ENCODE measurements at places on chromosomes 5 and 9. TPM values are rescaled to one million over a fixed set of nuclear protein-coding genes. Genes with fewer than 3 reads are reported as not detected.
A peak's percentile ranks its signal among the peaks of the same experiment; 100 is the strongest.

- H3K4me3 ChIP-seq, result no peak overlapping the region
- no peaks in the 10 kb centered on the region for H3K4me1 ChIP-seq
- DNase-seq, result no peak
- no peaks in the 10 kb centered on the region for H3K36me3 ChIP-seq
- H3K27me3 ChIP-seq, result no peaks in the 10 kb centered on the region
These were observed 377.5 kb downstream of the MED10 start for GRCh38 chr5:6000867-6001266.

DNA sequence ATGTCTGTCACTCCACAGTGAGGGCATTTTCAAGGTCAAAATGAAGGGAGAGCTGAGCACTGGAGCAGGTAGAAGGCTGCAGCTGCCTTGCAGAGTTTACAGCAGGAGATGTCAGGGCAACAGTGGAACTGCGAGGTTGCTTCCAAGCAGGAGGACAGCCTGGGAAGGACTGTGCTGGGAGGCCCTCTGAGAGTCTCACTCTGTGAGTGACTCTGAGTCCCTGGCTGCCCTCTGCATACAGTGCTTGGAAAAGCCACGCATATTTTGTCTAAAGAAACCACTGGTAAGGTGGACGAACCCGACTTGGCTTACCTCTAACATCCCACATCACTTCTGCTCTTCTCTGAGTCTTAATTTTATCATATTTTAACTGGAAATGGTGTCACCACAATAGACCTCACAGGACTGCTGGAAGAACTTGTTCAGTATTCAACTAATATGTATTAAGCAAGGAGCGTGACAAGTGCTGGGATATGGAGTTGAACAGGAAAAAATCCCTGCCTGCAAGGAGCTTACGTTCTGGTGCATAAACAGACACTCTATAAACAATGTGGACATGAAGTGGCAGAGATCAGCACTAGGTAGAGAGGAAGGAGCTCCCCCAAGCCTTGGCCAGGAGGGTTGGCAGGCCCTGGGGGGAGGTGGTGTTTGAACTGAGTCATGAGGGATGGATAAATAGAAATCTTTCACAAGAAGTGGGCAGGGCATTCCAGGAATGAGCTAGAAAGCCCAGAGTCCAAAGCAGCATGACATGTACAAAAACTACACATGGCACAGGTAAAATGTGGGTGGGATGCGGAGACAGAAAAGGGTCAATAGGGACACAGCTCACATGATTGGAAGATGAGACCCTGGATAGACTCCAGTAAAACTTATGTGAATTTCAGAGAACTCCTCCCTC lies 64.0 kb upstream of the FOXE1 start:
- DNase-seq, result no peak
- H3K27me3 ChIP-seq, result peaks cover 13% of the 10 kb centered on the region
- no peaks in the 10 kb centered on the region for H3K36me3 ChIP-seq
- H3K27ac ChIP-seq, result no peak overlapping the region

- H3K27me3 ChIP-seq, result no peaks in the 10 kb centered on the region
- H3K27ac ChIP-seq, result peak overlapping the region; percentile 85
These were observed 68.8 kb downstream of the ZNF608 start for GRCh38 chr5:124677374-124678351.

DNA sequence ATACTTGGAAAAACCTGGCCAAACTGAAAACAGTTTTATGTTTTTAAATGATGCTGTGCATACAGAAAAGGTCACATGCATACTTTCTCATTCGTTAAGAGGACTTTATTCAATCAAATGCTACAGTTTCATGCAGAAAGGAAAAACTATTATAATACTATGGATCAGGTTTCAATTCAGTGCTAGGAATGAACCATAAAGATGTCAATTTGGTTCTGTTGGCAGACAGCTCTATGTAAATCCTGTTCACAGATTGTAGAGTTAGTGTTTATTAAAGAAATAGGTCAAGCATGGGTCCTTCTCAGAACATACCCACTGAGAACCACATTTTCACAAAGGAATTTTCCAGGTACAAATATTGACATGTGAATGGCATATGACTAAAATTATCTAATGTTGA lies 57.1 kb downstream of the RETREG1 start:
- H3K27ac ChIP-seq, result no peak overlapping the region
- no peaks in the 10 kb centered on the region for H3K27me3 ChIP-seq

- no peaks in the 10 kb centered on the region for H3K36me3 ChIP-seq
- no peak for DNase-seq
- H3K27me3 ChIP-seq, result no peaks in the 10 kb centered on the region
These were observed 158.8 kb downstream of the FGF18 start for GRCh38 chr5:171578049-171578828.

DNA sequence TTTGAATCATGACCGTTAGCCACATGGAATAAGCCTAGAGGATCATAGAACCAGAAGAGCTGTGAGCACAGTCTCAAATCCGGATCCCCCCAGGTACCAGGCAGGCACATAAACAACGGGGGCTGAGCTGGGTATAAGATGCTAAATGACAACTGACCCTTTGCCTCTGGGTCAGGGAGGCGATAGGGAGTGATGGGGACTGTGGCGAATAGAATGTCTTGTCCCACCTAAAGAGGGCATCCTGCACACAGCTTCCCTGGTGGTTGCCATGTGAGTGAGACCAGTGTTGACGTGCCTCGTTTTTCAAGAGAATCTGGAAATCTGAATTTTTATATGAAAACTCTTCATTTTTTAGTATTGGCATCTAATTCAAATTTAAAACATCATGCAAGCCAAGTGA lies 33.6 kb downstream of the SLC6A7 start:
- H3K4me1 ChIP-seq, result no peaks in the 10 kb centered on the region
- H3K27me3 ChIP-seq, result no peaks in the 10 kb centered on the region
- no peak overlapping the region for H3K4me3 ChIP-seq

DNA sequence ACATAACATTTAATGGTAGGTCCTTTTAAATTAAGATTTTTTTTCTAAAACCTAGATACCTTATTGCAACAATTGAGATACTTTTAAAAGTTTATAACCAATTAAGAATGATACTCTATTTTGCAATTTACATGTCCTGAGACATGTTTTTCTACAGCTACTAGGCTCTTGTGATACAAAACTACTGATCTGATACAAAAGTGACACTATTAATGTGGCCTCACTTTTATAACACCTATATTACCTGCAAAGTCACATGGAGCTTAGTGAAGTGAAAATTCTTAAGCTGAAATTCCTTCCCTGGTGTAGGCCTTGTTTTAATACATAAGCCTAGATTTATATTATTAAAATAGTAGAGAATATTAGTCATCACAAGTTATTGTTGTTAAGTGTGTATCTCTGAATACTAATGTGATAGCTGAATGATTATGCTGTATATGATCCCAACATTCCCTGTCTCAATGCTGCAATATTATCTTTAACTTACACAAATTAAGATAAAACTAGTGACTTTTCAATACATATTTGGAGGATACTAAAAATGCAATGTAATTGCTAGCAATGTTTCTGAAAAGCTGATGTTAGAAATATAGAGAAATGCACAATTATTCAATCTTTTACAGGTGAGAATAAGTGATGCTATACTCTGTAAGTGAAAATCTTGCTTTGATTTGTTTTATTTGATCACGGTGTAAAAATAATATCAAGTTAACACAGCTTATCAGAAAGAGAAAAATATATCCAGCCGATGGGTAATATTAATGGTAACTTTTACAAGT lies 2.6 kb downstream of the NFIB start:
- DNase-seq, result no peak
- no peak overlapping the region for H3K27ac ChIP-seq
- peaks cover 9% of the 10 kb centered on the region for H3K4me1 ChIP-seq
- peaks cover 3% of the 10 kb centered on the region for H3K36me3 ChIP-seq
- peak overlapping the region; percentile 39 for H3K4me3 ChIP-seq
- peaks cover 22% of the 10 kb centered on the region for H3K27me3 ChIP-seq

DNA sequence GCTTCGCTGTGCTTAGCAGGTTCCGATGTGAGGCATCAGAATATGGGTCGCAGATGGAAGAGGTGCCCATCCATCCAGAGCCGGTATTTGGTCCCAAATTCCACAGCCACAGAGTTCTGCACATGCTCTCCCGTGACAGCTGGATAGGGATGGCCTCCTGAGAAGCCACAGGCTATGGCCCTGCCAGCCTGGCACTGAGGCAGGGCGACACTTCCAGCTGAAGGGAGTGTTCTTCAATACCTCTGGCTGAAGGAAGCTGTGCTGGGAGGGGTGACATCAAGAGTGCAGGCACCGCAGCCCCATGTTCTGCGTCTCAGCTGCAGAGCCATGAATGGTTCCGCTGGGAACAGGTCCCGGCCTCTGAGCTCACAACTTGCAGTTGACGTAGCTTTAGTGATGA lies 83.4 kb upstream of the SIMC1 start:
- no peak for DNase-seq
- no peaks in the 10 kb centered on the region for H3K27me3 ChIP-seq
- no peak overlapping the region for H3K27ac ChIP-seq
- H3K4me1 ChIP-seq, result peaks cover 19% of the 10 kb centered on the region

- no peaks in the 10 kb centered on the region for H3K4me1 ChIP-seq
- no peak overlapping the region for H3K27ac ChIP-seq
- H3K27me3 ChIP-seq, result peaks cover 42% of the 10 kb centered on the region
- DNase-seq, result no peak
These were observed 7.8 kb downstream of the DMRT2 start for GRCh38 chr9:1057910-1058309.

LRRC8A gene
- 48.1 TPM for total RNA-seq

FOXD4L5 gene
- 0.27 TPM for total RNA-seq

MTREX gene
- 43.9 TPM for total RNA-seq

SLC6A18 gene
- not detected for total RNA-seq

OCLN gene
- 5.6 TPM for total RNA-seq

TMEM203 gene
- 44.7 TPM for total RNA-seq

KIAA0825 gene
- 2.1 TPM for total RNA-seq

TSLP gene
- 0.30 TPM for total RNA-seq

PSD2 gene
- 0.48 TPM for total RNA-seq

SPINK4 gene
- total RNA-seq, result 7.8 TPM

CCDC152 gene
- 1.5 TPM for total RNA-seq
